Stimulated activated CD8-positive, alpha-beta memory T cell treated with anti-CD3 and anti-CD28 coated beads, Interleukin-4, amount 100 ng/mL, for 4 hours (primary cell): ENCODE measurements at places on chromosomes 4 and X.
A peak's percentile ranks its signal among the peaks of the same experiment; 100 is the strongest.

DNA sequence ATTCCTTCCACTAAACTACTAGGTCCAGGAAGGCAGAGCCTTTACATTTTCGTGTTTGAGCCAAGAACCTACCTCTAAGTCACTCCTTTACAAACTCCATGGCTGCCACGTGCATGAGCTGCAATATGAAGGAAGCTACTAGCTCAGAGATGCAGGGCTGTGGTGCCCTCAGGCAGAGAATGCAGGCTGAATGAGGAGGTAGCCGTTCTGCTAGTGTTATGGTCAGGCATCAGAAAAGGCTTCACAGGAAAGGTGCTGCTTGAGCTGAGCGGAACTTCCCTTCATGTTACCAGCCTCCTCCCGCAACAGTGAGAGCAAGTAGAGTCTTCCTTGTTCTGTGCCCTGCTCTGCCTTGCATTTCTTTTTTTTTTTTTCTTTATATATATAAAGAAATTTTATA is 148.3 kb upstream of the PACRGL start:
- no peak for DNase-seq

GRCh38 chrX:2691543-2692220 is 587 bp downstream of the CD99 start:
- no peak for DNase-seq

- DNase-seq: no peak
These were observed 14.2 kb upstream of the FGF16 start for GRCh38 chrX:77433001-77433400.

GRCh38 chr4:24224446-24224845 is 334.6 kb upstream of the PPARGC1A start:
- DNase-seq: no peak

DNA sequence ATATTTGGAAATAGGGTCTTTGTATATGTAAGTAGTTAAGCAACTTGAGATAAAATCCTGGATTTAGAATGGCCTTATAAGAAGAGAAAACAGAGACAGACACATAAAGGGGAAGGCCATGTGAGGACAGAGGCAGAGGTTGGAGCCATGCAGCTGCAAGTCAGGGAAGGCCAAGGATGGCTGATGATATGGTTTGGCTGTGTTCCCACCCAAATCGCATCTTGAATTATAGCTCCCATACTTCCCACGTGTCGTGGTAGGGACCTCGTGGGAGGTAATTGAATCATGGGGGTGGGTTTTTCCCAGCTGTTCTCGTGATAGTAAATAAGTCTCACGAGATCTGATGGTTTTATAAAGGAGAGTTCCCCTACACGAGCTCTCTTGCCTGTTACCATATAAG is 76.3 kb downstream of the STK32B start:
- no peak for DNase-seq

- DNase-seq: no peak
These were observed 8.4 kb downstream of the ATP10D start for GRCh38 chr4:47493238-47494123.

- DNase-seq: no peak
These were observed 79.7 kb upstream of the CXXC4 start for GRCh38 chr4:104574371-104574770.

GRCh38 chr4:81818385-81818920 is 346.7 kb upstream of the RASGEF1B start:
- no peak for DNase-seq

DNA sequence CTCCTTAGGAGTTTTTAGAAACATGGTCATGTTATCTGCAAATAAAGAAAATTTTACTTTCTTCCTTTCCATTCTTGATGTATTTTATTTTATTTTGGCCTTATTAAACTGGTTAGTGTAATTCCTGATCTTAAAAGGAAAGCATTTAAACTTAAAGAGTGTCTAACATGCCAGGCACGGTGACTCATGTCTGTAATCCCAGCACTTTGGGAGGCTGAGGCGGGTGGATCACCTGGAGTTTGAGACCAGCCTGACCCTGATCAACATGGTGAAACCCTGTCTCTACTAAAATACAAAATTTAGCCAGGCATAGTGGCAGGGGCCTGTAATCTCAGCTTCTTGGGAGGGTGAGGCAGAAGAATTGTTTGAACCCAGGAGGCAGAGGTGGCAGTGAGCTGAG is 281.3 kb downstream of the PTTG2 start:
- no peak for DNase-seq

DNA sequence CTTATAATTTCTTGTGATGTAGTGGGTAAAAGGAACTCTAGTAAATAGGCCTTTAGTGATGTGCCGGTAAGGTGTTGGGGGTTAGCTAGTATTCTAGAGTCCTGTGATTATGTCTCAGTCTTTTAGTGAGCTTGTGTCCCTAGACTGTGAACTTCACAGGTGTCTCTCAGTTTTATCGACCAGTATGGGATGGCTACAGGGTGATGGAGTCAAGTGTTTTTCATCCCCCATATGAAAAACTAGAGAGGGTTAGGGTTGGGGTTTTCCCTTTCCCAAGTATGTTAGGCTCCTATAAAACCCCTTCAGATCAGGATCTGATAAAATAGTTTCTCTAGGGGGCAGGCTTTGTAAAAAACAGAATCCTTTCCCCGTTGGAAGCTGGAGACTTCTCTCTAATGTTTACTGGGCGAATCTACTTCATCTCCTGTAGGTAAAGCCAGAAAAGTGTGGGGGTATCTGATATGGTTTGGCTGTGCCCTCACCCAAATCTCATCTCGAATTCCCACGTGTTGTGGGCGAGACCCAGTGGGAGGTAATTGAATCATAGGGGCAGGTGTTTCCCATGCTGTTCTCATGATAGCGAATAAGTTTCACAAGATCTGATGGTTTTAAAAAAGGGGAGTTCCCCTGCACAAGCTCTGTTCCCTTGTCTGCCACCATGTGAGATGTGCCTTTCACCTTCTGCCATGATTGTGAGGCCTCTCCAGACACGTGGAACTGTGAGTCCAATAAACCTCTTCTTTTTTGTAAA is 120.8 kb downstream of the DTHD1 start:
- DNase-seq: no peak

GRCh38 chr4:112069110-112069509 is 76.1 kb upstream of the FAM241A start:
- DNase-seq: no peak

- DNase-seq: no peak
These were observed 187.7 kb downstream of the GPAT3 start for GRCh38 chr4:83723609-83724008.

DNA sequence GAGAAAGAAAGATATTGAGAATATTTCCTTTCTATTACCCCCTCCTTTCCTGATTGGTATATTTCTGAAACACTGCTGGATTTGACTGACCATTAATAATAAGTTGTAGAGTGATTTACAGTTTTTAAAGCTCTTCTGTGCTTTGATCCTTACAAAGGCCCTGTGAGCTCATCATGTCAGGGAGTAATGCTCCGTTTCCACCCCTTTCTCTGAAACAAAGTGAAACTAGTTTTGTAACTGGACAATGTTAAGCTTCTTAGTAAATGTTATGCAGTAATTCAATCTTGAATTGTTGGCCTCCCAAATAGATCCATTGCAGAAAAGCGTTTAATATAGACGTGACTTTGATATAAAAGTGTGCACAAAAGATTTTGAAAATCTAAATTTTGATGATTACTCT is 190.1 kb upstream of the GNPDA2 start:
- DNase-seq: no peak

DNA sequence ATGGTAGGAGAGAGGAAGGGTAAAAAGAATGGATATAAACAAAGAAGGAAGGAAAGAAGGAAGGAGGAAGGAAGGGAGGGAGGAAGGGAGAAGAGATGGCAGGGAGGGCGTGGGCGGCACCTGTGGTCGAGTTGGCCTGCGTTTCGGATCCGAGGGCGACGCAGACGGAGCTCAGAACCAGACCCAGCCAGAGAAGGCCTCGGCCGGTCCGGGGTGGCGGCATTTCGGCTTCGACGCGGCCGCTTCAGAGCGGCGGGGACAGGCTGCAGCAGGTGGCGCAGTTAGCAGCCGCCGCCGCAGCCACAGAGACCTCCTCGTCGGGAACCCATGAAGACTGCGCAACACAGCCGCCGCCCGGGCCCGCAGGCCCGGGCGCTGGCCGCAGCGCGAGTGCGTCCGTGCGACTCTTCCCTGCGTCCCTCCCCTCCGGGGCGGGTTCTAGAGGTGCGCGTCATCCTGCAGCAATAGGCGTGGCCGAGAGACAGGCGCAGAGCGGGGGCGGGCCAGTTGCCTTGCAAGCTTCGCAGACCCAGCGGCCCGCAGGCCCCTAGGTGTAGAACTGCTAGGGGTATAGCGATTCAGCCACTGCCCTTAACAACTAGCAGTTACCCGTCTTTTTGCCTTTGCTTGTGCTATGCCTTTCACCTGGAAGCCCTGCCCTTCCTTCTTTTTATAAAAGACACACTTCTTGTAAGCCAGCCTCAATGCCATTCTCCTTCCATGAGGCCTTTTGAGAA is at the start of gene IDS:
TSS of gene IDS (minus strand) at position 392 of the 737 bp plus-strand sequence. CDS start at position 223, 169 bp downstream.
- peak; percentile 73 for DNase-seq

DNA sequence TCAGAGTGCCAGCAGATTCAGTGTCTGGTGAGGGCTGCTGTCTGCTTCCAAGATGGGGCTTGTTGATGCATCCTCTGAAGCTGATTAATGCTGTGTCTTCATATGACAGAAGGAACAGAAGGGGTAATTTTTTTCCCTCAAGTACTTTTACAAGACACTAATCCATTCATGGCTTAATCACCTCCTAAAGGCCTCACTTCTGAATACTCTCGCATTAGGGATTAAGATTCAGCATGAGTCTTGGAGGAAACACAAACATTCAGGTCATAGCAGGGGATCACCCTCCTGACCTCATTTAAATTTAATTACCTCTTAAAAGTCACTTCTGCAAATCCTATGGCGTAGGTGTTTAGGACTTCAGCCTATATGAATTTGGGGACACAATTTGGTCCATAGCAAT is 1145.5 kb upstream of the PCDH10 start:
- no peak for DNase-seq

DNA sequence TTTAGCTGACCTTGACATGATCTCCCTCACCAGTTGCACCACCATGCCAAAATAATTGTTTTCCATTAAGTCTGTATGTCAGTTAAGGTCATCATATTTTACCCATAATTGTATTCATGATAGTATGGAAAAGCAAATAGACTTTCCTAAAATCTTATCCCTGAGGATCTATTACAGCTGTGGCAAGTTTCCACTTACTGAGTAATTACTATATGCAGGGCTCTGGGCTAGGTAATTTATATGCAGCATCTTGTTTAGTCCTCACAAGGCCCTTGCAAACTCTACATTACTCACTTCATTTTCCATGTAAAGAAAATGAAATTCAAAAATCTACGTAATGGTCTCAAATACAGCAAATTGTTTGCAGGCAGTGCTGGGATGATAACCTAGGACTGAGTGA is 34.8 kb downstream of the YIPF7 start:
- no peak for DNase-seq

GRCh38 chr4:169179609-169180521 is 90.9 kb downstream of the SH3RF1 start:
- no peak for DNase-seq

DNA sequence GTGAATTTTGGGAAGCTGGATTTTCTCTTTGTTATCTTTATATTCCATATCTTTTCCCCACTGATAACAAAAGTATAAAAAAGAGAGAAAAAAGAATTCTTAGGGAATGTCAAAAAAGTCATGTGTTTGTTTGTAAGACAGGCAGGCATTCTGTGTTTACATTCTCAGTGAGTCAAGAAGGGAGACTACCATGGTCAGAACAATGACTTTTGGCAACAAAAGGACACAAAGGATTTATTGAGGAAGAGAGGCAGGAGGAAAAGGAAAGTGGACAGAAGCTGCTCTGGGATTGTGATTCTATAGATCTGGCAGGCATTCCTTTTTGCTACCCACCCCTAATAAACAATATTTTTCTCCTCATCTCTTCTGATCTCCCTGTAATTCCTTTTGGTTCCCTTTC is 5.9 kb upstream of the ANK2 start:
- no peak for DNase-seq

- no peak for DNase-seq
These were observed 148.1 kb upstream of the SPANXN1 start for GRCh38 chrX:145099204-145099603.

DNA sequence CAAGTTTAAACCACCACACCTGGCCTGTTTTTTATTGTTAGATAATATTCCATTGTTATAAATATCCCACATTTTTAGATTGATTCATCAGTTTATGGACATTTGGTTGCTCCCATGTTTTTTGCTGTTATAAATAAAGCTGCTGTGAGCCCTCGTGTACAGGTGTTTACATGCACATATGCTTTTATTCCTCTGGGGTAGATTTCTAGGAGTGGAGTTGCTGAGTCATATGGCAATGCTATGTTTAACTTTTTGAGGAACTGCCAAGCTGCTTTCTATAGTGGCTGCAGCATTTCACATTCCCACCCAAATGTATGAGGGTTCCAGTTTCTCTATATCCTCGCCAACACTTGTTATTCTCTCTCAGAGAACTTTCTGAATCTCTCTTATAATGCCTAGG is 90.5 kb downstream of the TBL1X start:
- DNase-seq: no peak

- DNase-seq: no peak
These were observed 37.3 kb downstream of the ARHGAP6 start for GRCh38 chrX:11628399-11628798.

DNA sequence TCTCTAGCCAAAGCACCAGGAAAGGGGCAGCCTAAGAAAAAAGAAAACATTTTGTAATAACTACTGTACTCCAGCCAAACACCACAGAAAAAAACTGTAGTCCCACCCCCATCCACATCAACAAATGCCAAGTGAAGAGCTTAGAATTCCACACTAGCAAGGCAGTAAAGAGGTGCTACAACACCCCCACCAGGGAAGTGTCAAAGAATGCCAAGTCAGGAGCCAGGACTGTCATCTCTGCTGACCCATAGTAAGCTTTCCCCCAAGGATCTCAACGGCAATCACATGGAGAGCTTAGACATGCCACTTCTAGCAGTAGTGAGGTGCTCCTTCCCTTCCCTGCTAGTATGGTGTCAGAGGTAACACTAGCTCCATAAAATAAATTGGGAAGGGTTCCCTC is 34.4 kb upstream of the CCDC160 start:
- no peak for DNase-seq
